ENCODE measurements at places on chromosomes 2 and 18.

- no peak for DNase-seq
Observed at GRCh38 chr18:11985586-11985985, 4.3 kb downstream of the IMPA2 start.

GRCh38 chr2:24917086-24917485, 3.0 kb downstream of the ADCY3 start:
- DNase-seq: no peak

DNA sequence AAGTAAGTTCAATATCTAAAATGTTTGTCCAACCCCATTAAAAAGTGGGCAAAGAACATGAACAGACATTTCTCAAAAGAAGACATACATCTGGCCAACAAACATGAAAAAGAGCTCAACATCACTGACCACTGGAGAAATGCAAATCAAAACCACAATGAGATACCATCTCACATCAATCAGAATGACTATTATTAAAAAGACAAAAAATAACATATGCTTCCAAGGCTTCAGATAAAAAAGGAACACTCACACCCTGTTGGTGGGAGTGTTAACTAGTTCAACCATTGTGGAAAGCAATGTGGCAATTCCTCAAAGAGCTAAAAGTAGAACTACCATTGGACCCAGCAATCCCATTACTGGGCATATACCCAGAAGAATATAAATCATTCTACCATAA, 931.1 kb downstream of the LRP1B start:
- no peak for DNase-seq

DNA sequence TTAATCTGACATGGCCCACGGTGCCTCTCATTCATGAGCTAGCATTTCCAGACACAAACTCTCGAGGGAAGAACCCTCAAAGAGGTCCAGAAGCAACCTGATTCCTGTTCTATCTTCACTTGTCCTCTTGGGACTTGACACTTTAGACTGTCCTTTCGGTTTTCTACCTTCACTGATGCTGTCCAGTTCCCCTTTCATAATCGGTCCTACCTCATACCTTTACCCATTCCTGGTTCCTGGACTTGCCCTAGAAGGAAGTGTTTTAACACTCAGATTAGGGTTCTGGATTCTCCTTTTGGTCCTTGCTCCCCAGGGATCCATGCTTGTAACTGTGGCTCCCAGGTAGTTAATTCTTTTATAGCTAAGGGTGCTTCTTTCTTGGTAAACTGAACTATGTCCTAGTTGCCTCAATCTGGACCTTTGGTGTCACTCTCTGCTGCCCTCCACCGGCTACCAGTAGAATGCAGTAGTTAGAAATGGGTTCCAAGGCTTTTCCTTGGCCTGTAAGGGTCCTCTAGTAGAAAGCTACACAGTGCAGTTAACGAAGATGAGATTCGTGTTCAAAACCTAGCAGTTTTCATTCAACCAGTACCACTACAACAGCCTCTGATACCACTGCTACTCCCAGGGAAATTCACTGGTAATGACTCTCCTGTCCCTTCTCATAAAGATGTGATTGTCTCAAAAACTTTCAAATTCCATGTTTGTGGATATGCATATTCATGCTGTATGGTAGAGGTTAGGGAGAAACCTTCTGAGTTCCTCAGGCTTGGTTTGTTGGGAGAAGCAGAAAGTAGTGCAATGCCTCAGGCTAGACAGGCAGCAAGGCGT, 178.1 kb upstream of the CYP26B1 start:
- no peak for DNase-seq

DNA sequence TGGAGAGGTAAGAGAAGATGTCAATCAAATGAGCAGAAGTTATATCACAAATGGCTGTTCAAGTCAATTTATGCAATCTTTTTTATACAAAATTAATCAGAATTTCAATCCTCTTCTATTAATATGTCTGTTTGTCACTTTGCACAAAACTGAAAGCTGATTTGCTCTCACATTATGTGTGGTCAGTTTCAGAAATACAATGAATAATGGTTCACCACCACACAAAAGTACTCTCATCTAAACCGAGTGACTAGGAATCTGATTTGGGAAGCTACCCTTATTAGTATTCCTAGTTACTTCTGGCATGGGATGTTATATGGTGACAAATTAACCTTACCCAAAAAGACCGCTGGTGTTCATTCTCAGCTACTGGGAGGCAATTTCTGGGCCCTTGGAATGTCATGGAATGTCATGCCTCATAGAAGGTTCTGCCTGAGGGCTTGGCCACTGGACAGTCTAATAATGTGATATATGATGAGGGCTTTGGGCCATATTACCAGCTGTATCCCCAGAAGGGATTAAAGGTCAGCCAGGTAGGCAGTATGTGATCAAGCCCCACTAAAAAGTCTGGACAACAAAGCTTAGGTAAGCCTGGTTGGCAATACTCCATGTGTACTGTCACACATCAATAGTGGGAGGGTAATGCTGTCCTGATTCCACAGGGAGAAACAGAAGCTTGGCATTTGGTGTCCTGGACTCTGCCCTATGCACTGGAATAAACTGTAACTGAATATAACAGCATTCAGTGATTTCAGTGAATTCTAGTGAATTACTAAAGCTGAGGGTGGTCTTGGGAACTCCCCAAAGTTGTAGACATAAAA, 113.2 kb downstream of the PIGN start:
- no peak for DNase-seq

GRCh38 chr18:34611904-34612303, 98.2 kb upstream of the DTNA start:
- no peak for DNase-seq

DNA sequence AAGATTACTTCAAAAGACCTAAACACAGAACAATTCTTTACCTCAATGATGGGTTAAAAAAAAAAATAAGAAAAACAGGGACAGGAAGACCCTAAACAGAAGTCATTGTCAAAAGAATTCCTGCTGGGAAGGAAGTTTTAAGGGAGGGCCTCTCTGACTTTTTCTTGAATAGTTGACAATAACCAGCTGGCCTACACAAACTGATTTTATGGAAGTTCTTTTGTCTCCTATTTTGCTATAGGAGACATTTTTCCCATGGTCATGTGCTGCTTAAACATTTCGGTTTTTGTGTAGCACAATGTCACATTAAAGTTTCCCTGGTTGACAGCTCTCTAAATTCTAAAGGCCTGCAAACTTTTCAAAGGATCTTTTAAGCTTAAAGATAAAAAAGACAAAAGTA, 55.3 kb downstream of the RFTN2 start:
- DNase-seq: no peak

DNA sequence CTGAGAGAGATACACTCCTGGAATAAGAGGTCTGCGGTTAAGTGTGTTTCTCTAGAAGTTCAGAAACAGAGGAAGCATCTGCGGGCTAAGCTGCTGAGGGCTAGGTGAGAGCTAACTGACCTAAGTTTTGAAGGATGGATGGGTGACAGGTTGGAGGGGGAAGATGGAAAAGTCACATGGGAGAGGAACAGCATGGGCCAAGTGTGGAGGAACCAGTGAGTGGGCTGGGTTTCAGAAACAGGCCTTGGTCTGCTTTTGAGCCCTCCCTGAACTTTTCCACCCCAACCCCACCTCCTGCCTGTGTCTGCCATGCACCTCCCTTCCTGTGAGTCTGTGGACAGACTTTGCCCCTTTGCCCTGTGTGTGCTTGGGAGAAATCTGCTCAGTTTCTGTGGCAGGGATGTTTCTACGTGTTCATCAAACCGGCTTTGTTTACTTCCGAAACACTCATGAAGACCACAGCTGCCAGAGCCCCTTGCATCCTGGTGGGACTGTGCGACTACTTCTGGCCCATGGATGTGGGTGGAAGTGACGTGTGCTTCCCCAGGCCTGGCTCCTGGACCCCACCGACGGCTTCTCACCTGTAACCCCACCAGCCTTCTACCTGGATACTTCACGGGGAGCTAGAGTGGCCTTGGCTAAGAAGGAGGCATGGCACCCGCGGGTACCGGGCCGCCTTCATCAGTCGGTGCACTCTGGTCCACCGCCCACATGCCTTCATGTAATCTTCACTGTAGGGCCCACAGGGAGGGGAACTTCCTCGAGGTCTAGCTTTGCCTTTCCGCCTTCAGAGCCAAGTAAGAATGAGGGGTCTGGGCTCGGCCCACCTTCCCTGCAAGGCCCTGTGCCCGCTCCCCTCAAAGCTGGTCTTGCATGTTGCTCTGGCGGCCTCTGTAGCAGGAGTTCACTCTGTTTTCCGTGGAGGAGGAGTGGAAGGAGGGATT, 1.4 kb upstream of the HPCAL1 start:
- no peak for DNase-seq

DNA sequence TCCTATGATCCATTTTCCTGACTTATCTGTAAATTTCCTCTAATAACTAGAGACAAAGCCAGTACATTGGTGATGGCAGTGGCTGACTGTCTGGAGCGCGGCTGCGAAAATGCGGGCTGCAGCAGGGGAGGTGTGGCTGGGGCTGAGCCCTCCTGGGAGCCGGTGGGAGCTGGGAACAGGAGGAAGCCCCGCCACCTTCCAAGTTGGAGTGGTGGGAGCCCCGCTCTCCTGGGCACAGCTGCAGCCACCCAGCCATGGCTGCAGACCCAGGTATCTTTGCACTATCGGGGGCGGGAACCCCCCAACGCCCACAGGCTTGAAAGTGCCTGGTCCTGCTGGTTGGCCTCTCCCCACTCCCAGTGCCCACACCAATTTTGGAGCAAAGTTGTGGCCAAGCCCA, 633.0 kb upstream of the TMEFF2 start:
- no peak for DNase-seq

GRCh38 chr2:178628605-178629004, 148.3 kb downstream of the PLEKHA3 start:
- no peak for DNase-seq

GRCh38 chr2:129757366-129757914, 222.0 kb upstream of the RAB6C start:
- no peak for DNase-seq

DNA sequence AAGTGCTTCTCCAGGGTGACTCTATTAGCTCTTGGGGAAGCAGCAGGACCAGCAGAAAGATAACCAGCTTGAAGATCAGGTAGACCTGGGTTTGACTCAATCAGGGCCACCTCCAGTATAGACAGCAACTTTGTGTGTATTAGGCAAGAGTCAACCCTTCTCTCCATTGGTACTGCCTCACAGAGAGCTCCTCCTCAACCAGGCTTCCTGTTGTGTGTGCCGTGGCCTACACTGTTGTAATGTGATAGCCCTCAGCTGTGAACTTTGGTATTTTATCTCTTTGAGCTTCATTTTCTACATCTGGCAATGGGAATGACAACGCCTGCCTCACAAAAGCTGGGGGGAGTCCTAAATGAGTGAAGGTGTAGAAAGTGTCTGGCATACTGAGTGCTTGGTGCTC, 17.0 kb upstream of the MAP3K20 start:
- DNase-seq: no peak

GRCh38 chr18:34867520-34867919, 157.4 kb downstream of the DTNA start:
- no peak for DNase-seq

DNA sequence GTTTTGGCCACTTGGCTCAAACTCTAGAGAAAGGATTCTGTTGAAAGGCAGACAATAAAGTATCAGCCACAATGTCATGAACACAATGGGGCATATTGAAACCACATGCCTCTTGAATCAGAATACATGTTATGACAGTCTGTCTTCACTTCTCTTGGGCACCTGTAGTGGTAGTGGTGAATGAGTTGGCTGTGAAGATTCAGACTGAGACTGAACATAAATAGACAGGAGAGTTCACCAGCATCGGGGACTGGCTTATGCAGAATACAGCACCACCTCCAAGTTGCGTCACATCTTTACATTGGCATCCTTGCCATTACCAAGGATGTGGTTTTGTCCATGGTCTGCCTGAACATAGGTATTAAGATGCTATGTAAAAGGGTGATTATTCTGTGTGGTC, 336.8 kb downstream of the MYCN start:
- no peak for DNase-seq

GRCh38 chr2:40102447-40102846, 323.4 kb upstream of the THUMPD2 start:
- DNase-seq: no peak

GRCh38 chr2:240762971-240763370, 57.0 kb downstream of the KIF1A start:
- DNase-seq: no peak

GRCh38 chr2:72570413-72570812, 255.4 kb downstream of the EXOC6B start:
- no peak for DNase-seq

- no peak for DNase-seq
Observed at GRCh38 chr2:44974064-44974715, 32.7 kb downstream of the SIX3 start.

GRCh38 chr2:62158444-62159121, 37.3 kb upstream of the B3GNT2 start:
- no peak for DNase-seq

GRCh38 chr2:73700661-73701447, 36.3 kb downstream of the TPRKB start:
- no peak for DNase-seq

Measured in activated CD4-positive, alpha-beta T cell treated with anti-CD3 and anti-CD28 coated beads, Interleukin-2, amount 50 U/mL, for 1 hour (primary cell).